PC-9 (cell line): ENCODE measurements at places on chromosomes 7 and 10. TPM values are rescaled to one million over a fixed set of nuclear protein-coding genes. Genes with fewer than 3 reads are reported as not detected.

The FBXL13 gene
- 10.4 and 19.4 TPM in 2 replicates for total RNA-seq

The TMEM176B gene
- total RNA-seq = 1.9 and 2.3 TPM in 2 replicates

The TMEM229A gene
- not detected in 2 replicates for total RNA-seq

The NOBOX gene
- not detected in 2 replicates for total RNA-seq

The EN2 gene
- not detected in 2 replicates for total RNA-seq

The LLCFC1 gene
- not detected in 2 replicates for total RNA-seq

The CD36 gene
- 0.28 and 1.3 TPM in 2 replicates for total RNA-seq

The SPDYE3 gene
- total RNA-seq = not detected in 2 replicates

DNA sequence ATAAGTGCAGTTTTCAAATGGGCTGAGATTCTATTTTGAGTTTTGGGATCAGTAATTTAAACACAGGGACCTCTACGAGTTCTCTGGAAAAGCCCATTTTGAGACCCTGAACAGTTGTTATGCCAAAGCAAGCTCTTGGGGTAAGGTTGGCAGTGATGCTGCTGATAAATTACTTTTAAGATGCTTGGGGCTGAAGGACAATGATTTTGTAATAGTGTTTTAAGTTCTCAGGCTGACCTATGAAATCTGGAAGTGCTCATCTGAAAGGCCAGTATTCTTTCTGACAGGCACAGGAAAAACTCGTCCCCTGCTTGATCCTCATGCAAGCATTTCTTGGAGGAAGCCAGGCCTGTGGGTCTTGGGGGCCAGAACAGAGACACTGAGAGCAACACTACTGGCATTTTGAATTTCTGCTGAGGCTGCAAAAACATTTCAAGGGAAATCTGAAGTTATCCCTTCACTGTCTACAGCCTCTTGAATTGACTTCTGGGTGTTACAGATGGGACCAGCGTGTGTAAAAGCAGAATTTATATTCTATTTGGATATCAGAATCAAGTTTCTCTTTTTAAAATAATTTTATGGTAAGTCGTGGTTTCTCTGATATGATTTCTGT lies 79.7 kb downstream of the AUTS2 start:
- DNase-seq = no peak

GRCh38 chr10:7192831-7193361 lies 217.9 kb downstream of the SFMBT2 start:
- DNase-seq = no peak

DNA sequence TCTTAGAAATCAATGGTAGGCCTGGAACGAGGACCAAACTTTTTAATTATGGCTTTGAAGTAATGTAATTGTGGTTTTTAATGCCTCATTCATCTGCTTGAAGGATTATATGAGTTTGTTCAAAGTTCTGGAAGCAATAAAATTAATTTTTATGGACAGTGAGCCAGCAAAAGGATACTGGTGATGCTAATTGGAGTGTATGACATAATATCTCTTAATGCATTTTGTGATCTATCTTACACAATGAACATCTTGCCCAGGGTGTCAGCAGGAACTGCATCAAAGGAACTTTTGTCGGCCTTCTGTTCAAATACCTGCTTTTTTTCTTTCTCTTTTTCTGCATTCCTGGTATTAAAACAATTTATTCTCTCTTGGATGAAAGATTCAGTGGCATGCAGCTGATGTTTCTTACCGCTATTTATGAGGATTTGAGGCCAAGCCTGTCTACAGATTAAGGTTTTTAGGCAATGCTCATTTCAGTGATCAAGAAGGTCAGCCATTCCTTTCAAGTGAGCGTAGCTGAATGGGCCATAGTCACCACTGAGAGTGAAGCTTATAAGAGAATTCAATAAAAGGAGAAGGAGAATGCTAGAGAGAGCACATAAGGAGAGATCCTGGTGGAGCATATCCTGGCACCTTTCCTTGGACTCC lies 974.8 kb downstream of the SORCS3 start:
- DNase-seq = no peak

DNA sequence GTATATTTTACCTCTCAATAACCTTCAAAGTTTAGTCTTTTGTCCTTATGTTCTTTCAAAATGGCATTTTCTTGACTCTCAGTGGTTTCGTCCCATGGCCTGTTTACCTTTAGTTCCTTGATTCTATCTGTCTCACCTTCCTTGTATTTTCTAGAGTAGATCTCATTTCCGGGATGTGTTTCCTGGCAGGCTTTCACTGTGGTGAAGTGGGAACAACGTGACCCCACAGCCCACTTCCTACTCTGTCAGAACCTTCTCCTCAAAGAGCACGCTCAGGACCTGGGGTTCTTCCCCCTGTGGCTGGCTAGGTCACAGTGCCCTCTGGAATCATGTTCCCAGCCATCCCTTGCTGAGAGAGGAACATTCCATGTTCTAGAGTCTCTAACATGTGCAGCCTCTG lies 129.9 kb upstream of the ZNF32 start:
- no peak for DNase-seq

DNA sequence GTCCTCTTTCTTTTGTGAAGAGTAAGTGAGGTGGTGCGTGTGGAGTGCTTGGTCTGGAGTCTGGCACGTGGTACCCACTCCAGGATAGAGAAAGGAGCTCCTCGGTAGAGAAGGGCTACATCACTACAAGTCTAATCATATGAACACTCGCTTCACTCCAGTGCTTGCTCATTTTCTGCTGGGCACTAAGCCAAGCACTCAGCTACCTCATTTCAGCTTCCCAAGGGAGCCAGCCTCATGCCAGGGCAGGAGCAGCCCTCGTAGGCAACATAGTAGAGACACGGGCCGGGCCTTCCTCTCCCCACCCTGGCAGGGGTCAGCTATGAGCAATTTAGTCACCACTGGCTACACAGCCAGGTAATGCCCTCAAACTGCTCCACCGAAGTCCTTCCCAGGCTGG lies 11.4 kb upstream of the HSPA12A start:
- no peak for DNase-seq

GRCh38 chr7:2645274-2645868 lies 13.6 kb downstream of the TTYH3 start:
- no peak for DNase-seq

- no peak for DNase-seq
Measured at GRCh38 chr7:71419546-71420337, 287.8 kb downstream of the GALNT17 start.

DNA sequence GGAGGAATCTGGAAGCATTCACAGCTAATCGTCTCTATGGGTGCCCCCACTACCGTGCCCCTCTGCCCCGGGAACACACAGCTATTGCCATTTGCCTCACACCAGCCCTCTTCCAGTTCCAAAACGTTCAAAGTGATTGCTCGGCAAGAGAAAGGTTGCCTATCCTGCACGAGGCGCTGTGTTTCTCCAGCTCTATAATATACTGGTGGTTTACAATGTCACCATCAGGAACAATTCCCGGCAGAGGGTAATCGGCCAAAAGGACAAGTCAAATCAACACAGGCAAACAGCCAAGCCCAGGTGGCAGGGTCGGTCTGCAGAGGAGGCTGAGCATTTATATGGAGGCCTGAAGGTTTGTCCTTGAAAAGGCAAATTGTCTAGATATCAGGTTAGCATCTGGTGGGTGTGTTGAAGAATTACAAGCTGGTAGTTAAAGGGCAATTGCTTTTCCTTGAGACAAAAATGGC lies 29.2 kb upstream of the TNS3 start:
- DNase-seq = no peak

DNA sequence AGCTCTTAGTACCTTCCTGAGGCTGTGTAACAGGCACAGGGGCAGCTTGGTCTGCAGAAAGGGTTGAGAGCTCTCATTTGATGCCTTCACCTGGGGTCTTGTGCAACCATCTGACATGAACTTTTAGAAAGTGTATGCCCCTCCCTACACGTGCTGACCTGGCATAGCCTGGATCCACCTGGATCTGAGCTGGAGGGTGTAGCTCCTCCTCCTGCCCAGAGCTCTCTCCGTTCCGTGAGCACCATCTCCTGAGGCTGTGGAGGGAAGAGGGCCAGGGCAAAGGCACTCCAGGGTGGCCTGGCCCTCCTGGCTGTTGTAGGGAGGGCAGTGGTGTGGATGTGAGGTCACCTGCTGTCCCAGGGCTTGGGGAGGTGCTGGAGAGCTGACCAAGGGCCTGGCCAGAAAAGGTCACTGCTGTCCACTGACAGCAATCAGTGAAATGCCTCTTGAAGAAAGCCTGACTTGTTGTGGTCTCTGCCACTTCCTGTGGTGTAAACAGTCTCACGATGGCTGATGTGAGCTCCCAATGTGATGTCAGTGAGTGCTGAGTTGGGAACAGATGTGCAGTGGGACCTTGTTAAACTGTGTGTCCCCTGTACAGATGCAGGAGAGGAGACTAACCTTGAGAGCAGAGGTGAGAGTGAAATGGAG lies 23.0 kb downstream of the AMZ1 start:
- no peak for DNase-seq

DNA sequence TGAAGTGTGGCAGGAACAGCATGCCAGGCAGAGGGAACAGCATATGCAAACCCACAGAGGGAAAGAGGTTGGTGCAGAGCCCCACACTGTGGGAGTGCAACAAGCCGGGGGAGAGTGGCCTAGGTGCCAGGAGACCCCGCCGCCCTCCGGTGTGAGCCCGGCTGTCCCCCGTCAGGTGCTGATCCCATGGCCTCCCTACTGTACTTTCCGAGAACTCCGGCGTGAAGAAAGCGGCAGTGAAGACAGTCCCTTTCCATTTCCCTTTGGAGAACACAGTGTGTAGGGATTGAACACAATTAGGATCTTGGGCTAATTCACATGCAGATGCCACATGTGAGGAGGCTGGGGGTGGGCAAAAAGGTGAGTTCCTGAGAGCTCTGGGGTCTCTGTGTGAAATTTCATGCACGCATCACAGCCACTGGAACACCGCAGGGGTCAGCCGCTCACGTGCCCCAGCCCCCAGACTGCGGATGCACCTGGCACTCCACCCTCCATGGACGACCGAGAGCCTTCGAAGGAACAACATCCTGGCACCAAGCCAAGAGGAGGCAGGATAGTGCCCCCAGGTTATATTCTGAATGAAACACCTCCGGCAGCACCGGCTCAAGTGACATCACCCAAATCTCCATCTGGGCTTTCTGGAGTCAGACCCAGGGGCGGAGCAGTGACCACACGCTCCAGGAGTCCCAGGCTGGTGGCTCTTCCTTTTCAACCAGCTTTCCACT lies 82.1 kb upstream of the PPP2R2D start:
- DNase-seq = no peak

DNA sequence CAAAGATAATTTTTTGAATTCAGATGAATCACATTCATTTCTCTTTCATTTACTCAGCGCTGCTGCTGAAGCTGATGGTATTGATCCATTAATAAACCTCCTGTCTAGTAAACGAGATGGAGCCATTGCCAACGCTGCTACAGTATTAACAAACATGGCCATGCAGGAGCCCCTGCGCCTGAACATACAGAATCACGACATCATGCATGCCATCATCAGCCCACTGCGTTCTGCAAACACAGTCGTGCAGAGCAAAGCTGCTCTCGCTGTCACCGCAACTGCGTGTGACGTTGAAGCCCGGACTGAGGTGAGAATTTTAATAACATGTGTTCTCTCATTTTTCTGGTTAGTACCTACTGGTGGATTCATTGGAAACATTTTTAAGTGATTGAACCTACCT lies 70.2 kb downstream of the ARMC3 start:
- no peak for DNase-seq

DNA sequence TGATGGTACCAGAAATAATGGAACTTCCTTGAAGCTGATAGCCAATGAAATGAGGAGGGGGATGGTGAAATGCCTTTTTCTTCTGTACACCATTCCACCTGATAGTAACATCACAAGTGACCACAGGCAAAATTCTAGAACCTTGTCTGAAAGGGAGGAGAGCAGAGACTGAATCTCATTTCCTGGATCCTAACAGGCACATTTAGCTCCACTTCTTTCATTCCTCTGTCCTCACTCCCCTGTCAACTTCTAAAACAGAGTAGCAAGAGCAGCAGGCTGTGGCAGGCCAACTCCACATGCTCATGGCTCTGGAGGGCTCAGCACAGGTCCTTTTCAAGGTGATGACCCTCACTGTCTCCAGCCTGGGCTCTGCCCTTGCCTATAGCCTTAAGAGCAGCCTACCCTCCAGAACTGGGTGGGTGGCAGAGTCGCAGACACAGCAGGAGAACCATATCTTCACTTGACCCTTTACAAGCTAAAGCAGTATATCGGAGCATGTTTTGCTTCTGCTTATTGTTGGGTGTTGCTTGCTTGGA lies at the start of gene LRRC18:
LRRC18 (minus strand) TSS at position 51 of the 536 bp plus-strand sequence. CDS start 25,685 bp downstream, outside the sequence.
- DNase-seq = no peak

GRCh38 chr10:33382921-33383713 lies 48.6 kb upstream of the NRP1 start:
- DNase-seq = no peak

DNA sequence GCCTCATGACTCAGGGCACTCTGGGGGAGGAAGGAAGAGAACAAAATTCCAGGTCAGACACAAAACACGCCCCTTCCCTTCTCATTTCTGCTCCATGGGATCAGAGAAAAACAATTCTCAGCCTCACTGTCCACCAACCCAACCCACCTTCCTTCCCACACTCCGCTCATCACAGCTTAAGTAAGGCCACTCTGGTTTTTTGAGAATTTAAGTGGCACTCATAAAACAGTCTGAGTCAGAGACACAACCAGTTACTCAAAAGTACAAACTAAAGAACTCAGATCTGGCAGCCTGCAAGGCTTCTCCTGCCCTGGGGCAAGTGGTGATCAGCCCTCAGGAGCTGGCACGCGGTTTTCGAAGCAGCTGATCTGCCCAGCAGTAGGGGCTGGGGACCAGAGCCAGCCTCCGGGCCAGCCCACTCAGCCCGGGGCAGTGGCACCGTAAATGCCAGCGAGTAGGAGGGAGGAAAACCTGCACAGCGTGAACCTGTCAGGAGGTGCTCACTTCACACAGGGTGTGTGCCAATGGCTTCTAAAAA lies 39.1 kb upstream of the ABLIM1 start:
- peak; percentile 78 for DNase-seq

- DNase-seq = no peak
Measured at GRCh38 chr10:63487990-63488389, 22.2 kb upstream of the JMJD1C start.

- DNase-seq = no peak
Measured at GRCh38 chr10:90712529-90712928, 145.3 kb downstream of the HTR7 start.

DNA sequence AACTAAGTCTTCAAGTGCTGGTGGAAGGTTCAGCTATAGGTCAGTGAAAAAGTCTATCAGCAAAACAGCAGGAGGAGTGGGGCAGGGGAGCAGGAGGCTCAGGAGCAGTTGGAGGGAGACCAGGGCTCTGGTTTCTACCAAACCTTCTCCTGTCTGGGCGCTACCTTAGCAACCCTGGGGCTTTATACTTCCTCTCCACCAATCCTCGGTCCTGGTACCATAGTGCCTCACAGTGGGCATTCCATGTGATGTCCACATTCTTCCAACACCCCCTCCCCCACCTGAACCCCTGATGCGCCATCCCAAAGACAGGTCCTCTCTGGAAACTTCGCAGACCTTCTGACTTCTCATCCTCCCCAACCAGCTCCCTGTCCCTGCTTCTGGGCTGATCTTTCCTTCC lies 25.3 kb upstream of the ACSM6 start:
- DNase-seq = no peak
